ENCODE measurements at places on chromosomes 11 and 22.
A peak's percentile ranks its signal among the peaks of the same experiment; 100 is the strongest.

GRCh38 chr11:105609341-105609781 lies 512 bp upstream of the GRIA4 start:
- no peak for DNase-seq

DNA sequence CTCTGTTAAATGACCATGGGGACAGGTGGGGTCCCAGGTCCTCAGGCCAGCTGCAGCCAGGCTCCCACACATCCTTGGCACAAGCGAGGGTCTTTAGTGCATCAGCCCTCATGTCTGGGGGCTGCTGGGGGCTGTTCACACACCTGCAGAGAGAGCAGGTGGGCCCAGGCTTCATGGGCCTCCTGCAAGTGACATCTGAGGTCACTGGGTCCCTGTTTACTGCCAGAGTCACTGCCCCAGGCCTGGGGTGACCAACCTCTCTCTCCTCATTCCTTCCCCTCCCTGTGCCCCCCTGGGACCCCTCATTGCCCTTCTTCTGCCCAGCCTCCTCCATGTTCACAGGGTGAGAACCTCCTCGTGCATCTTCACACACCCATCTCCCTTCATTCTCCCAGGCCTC lies 92.4 kb downstream of the RTL6 start:
- no peak for DNase-seq

DNA sequence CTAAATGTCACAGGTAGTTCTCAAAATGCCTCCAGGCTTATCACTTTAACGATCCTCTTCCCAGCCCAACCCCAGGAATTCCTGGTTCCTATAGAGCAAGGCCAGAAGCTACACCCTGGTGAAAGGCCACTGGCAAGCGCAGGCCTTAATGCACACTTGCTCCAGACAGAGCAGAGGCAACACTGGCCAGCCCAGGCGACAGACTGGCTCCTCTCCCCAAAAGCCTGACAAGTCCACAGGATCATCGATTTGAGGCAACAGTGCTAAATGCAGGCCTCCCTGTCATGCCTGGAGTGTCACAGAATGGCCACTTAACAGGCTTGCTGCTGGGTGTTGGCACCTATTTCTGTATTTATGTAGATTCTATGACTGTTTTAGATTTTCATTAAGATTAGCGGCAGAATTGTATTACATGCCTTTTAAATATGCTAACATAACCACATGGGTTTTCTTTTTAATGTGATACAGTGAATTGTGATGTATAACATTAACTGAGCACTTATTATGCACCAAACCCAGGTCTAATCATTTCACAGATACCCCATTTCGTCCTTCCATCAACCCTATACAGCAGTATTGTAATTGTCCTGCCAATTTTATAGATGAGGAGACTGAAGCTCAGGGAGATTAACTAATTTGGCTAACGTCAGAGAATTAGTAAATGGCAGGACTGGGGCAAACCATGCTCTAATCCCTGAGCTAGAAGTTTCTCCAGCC lies 38.6 kb downstream of the PACSIN2 start:
- DNase-seq = no peak

DNA sequence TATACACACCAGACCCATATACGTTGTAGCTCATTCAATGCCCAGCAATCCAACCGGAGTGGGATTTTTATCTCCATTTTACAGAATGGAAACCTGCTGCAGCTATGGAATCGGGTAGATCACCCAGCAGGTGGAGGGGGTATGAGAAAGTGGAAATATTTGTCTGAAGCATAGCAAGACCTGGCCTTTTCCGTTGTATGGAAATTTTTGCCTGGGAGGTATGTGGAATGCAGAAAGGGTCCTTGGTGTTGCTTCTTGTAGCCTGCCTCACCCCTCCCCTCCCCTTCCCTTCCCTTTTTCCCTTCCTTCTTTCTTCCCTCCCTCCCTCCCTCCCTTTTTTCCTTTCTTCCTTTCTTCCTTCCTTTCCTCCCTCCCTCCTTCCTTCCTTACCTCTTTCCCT lies 15.2 kb downstream of the TSPAN18 start:
- DNase-seq = no peak

DNA sequence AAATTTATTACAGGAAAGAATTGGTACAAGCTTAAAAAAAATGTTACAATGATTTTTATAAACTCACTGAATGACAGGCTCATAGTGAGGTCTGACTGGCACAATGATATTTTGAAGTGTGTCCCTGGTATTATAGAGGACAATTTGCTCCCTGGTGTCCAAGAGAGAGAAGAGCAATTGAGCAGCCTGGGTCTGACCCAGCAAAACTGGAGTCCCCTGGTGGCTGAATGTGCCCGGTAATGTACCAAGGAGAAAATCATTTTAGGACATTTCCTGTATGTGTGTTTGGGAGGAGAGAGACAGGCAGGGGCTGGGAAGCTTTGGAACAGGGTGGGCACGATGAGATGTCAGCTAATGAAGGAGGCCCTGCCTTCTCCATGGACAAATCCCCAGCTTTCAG lies 125.3 kb downstream of the APOL5 start:
- DNase-seq = no peak

GRCh38 chr22:36351921-36352802 lies 35.6 kb downstream of the MYH9 start:
- no peak for DNase-seq

DNA sequence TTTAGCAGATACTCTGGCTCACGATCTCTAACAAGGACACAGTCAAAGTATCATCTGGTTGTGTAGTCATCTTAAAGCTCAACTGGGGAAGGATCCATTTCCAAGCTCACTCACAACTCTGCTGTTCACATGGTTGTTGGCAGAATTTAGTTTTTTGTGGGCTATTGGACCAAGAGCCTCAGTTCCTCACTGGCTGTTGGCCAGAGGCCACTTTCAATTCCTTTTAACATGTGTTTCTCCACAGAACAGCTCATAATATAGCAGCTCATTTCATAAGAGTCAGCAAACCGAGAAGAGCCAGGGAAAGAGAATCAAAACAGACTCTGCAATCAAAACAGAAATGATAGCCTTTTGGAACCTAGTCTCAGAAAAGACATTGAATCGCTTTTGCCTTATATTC lies 22.6 kb downstream of the IZUMO1R start:
- no peak for DNase-seq

GRCh38 chr11:849104-849824 lies 6.6 kb downstream of the TSPAN4 start:
- DNase-seq = no peak

GRCh38 chr11:86720546-86720945 lies 48.1 kb upstream of the ME3 start:
- DNase-seq = no peak

DNA sequence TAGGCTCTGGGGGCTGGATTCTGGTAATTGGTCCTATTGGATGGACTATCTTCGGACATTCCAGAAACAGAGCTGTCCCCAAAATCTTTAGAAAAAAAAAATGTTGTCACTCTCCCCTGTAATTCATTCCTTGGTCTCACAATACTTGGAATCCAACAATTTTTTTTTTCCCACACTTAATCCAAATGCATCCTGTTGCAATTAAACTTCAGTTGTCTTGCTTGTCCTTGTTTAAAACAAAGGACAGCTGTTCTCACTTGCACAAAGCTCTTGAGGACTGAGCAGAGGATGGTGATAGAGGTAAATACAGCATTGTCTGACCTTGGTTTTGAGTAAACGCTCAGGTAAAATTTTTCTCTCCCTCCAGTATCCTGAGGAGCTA lies 75.3 kb downstream of the SC5D start:
- DNase-seq = no peak

DNA sequence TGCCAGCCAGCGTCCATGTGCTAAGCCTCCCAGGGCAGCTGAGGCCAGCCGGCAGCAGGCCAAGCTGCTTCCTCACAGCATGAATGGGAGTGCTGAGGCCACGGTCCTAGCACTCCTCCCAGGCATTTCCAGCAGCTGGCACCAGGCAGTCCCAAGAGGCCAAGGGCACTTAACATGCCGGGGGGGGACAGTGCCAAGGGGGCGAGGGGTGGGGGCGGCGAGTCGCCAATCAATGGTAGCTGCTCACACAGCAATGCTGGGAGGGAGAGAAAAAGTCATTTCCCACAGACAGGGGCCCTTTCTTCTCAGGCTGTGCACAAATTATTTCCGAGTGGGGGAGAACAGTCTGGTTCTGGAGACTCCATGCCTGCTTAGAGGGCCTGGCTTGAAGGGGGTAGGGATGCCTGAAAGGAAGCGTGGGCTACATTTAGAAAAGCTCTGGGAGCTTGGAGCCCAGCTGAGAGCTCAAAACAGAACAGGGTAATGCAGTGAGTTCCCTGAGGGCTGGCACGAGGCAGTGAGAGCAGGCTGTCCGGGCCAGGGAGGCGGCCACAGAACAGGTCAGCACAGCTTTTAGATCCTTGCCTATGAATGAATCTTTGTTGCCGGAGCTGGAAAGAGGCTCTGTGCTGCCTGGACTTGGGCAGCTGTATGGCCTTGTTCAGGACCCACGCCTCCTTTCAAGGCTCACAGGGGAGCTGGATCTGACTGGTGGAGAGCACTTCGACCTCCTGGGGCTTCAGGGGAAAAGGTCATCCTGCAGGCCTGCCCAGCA lies 14.4 kb upstream of the TBC1D10A start:
- DNase-seq = no peak

GRCh38 chr11:76524919-76525318 lies 80.1 kb downstream of the EMSY start:
- DNase-seq = no peak

DNA sequence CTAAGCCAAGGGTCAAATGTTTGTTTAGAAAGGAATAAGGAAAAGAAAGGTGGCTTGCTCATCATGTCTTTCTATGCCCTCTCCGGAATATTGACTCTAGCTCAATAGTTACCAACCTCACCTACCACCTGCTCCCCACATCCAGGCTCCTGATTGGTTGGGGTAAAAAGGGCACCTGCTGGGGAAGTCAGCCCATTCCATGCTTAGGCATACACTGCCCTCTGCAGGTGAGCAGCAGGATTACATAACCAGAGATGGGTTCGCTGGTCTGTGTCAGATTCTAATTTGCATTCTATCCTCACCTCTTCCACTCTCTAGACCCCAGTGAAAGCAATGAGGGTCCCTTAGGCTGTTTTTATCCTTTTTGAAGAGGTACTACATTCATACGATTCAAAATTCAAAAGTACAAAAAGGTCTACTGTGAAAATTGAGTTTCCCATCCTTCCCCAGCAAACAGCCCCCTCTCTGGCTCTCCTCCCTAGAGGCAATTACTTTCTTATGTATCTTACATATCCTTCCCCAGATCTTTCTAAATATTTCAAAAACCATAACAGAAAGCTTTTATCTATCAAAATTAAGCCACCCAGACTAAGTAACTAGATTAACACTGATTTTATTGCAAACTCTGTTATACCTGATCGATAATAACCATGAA lies 98.0 kb upstream of the ASPHD2 start:
- DNase-seq = no peak

DNA sequence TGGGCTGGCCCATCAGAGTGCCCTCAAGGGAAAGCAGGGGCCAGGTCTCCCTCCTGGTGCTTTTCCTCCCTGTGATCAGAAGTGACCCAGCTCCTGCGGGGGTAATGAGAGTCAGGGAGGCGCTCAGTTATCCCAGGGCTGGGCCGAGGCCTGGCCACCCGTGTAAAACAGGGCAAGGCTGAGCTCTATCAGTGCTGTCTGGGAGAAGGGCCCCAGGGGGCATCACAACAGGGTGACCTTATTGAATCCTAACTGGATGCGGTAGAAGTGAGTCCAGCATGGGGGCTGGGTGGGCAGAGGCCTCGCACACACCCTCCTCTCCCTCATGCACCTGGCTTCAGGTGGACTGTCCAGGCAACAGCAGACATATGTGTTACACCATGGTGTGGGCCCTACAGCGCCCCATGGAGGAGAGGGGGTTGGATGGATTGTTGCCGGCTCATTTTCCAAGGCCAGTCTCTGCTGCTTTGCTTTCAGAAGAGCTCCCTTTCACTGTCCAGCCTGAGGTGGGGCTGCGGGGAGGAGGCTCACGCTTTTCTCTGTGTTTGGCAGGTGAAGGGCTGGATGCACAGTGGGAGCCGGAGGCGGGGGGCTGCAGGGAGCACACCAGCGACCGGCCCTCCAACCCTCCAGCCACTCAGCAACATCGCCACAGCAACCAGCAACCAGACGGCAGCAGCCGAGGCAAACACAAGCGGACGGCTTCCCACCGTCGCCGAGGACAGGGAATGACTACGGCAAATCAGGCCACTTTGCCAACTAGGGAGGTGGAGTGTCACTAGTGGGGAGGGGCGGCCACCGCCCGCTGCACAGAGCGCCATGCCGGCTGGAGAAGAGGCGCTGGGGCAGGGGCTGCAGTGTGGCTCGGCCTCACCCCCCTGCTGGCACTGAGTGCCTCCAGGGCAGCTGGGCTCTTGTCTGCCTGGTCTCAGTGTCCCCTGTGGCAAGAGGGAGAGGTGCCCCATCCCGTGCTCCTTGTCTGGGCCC lies 24.7 kb downstream of the GNAZ start:
- DNase-seq = no peak

DNA sequence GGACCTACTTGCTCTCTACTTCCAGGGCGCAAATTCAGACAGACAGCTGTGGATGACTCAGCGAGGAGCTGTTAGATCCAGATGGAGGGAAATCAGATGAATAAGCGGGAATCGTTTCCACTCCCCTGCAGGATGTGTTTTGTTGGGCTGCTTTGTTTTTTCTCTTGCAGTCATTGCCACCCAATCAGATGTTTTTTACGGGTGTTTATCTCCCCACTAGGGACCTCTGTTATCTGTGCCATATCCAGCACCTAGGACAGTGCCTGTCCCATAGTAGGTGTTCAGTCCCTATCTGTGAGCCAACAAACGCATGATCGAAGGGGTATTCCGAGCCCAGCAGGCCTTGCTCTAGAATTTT lies 51.1 kb upstream of the PARVG start:
- DNase-seq = no peak

GRCh38 chr22:17698948-17699347 lies 60.4 kb downstream of the BCL2L13 start:
- no peak for DNase-seq

GRCh38 chr11:131392528-131393255 lies 22.3 kb downstream of the NTM start:
- DNase-seq = no peak

GRCh38 chr11:77381729-77382665 lies 80.5 kb upstream of the GDPD4 start:
- no peak for DNase-seq

DNA sequence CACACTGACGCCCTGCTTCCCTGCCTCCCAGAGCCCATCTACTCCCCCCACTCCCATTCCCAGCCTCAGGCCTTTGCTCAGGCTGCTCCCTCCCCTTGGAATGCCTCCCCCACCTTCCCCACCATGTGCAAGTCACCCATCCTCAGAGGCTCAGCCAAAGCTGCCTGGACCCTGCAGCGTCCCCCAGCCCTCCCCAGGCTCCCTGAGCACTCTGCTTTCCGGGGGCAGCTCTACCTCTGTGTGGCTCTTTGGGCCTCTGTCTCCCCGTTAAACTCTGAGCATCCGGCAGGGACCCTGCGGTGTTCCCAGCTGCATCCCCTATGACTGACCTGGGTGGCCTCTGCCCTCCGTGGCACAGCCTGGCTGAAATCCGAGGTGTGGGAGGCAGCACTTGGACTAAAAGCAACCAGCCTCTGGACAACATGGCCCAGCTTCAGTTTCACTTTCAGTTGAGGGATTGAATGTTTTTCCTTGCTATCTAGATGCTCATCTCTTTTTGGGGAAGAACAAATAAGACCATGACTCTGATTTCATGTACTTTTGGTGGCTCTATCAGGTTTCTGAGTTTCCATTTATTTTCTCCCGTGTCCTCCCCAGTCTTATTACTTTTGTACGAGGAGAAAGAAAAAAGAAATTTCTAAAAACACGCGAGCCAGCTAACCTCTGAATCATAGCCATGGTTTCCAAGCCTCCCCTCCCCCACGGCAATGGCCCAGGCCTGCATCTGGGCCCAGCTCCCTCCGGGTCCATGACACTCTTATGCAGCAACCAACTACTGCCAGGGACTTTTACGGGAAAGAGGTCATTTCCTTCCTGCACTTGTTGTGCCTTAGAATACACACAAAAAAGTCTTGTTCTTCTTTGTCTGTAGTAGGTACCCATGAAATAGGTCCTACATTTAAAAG lies 3.8 kb downstream of the APOL3 start:
- peak; percentile 60 for DNase-seq
